ENCODE measurements at places on chromosomes 4 and X.
A peak's percentile ranks its signal among the peaks of the same experiment; 100 is the strongest.

DNA sequence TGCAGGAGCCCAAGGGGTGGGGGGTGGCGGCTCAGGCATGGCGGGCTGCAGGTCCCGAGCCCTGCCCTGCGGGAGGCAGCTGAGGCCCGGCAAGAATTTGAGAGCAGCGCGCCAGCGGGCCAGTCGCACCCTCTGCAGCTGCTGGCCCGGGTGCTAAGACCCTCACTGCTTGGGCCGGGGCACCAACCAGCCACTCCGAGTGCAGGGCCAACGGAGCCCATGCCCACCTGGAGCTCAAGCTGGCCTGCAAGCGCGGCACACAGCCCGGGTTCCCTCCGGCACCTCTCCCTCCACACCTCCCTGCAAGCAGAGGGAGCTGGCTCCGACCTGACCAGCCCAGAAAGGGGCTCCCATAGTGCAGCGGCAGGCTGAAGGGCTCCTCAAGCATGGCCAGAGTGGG lies 758.2 kb upstream of the INTU start:
- no peak for DNase-seq

DNA sequence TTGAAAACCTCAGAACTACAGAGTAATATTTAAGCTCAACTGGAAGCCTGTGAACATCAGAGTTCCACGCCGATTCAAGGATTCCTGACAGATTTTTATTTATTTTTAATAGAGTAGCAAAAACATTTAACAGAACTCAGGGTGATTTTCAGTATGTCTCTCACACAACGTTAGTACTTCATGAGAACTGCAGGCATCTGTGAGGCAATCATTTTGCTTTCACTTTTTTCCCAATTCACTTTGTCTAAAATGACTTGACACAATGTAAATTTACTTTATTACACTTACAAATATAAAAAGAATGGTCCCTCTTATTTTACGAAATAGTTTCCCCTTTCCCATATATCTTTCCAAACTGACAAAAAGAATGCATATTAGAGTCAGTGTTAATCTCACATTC lies 869.5 kb upstream of the EPHA5 start:
- DNase-seq = no peak

GRCh38 chr4:31784558-31784957 lies 1064.4 kb downstream of the PCDH7 start:
- DNase-seq = no peak

GRCh38 chrX:155949098-155949497 lies 48.4 kb upstream of the IL9R start:
- no peak for DNase-seq

DNA sequence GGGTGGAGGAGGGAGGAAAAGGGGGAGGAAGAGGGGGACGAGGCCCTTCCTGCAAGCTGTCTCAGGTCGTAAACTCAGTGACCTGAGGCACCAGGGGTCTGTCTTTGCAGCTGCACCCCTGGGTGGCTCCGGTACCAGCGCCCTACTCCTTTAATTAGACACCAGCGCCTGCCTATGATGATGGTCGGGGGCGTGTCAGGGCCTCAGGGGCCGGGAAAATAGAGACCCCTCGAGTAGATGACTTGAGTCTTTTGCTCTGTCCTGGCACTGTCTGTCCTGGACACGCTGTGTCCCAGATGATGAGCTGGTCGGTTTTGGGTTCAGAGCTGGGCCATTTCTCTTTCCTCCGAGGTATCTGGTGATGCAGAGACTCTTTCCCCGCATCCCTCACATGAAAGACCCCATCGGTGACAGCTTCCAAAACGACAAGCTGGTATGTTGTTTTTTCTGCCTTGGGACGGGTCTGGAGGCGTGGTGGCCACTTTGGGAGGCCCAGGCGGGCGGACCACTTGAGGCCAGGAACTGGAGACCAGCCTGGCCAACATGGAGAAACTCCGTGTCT lies 11.2 kb downstream of the SLC25A6 start:
- no peak for DNase-seq

GRCh38 chr4:132417220-132417619 lies 731.9 kb upstream of the PCDH10 start:
- no peak for DNase-seq

DNA sequence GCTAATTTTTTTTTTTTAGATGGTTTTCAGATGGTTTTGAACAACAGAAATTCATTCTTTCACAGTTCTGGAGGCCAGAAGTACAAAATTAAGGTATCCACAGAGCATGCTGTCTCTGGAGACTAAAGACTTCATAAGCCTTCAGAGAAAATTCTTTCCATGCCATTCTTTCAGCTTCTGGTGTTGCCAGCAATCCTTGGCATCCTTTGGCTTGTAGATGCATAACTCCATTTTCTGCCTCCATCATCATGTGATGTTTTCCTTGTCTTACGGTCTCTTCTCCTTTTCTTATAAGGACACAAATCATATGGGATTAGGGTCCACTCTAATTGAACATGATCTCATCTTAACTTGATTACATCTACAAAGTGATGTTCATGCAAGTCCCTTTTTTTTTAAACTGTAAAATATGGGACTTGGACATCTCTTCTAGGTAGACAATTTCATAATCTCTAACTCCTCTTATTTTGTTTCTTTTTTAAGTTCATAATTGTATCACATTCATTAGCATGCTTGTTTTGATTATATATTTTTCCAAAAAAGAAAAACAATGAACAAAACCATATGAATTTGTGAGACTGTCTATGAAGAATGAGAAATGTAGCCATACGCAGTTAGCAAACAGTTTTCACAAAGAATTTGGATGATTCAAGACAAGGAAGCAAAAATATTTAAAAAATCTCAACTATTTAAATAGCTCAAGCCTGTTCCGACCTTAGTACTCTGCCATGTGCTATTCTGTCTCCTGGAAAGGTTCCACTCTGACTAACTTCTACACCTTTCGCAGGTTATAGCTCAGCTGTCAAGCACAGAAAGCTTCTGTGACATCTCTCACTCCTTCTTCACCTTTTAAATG lies 53.1 kb upstream of the GIMD1 start:
- no peak for DNase-seq

GRCh38 chr4:14294611-14295010 lies 667.1 kb upstream of the BOD1L1 start:
- no peak for DNase-seq

DNA sequence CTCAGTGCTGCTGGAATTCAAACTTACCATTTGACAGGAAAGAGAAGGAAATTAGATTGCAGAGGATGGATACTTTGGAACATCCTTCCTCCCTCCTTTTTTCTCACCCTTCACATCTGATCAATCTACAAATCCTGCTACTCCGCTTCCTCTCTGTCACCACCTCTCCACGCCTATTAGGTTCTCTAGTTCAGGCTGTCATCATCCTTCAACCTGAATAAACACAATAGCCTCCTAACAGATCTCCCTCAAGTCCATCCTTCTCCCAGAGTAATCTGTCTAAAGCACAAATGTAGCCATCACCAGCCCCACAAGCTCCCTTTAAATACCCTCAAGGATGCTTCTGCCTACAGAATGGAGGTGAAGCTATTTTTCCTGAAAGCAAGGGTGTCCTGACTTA lies 20.0 kb upstream of the SLAIN2 start:
- DNase-seq = no peak

- no peak for DNase-seq
These were observed 48.3 kb downstream of the MED28 start for GRCh38 chr4:17662694-17663093.

GRCh38 chr4:25406081-25406692 lies 29.1 kb downstream of the ANAPC4 start:
- no peak for DNase-seq

DNA sequence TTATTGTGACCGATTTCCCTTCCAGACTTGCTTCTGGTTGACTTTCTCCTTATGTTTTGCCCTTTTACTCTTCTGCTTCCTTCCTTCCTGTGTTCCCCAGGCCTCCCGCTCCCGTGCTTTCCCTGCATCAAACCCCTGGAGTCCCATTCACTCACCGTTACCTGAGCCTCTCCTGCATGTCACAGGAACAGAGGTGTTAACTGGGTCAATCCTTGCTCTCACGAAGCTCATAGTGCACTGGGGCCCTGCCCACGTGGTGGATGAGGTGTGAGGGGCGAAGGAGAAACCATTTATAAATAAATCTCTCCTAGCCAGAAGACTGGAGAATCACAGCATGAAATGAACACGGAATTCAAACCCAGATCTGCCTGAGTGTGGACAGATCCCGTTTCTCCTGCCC lies 83.1 kb upstream of the MSX1 start:
- no peak for DNase-seq

GRCh38 chr4:40800064-40800463 lies 50.3 kb downstream of the NSUN7 start:
- DNase-seq = no peak

DNA sequence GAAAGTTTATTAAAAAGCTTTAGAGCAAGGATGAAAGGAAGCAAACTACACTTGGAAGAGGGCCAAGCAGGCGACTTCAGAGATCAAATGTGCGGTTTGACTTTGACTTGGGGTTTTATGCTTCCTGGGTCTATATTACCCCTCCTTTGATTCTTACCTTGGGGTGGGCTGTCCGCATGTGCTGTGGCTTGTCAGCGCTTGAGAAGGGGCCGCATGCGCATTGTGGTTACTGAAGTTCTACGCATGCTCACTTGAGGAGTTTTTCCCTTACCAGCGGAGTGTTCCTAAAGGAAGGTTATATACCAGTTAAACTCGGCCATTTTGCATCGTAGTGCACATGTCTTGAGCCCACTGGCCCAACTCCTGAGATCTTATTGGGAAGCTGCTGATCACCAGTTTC lies 9.9 kb downstream of the ZNF157 start:
- no peak for DNase-seq

DNA sequence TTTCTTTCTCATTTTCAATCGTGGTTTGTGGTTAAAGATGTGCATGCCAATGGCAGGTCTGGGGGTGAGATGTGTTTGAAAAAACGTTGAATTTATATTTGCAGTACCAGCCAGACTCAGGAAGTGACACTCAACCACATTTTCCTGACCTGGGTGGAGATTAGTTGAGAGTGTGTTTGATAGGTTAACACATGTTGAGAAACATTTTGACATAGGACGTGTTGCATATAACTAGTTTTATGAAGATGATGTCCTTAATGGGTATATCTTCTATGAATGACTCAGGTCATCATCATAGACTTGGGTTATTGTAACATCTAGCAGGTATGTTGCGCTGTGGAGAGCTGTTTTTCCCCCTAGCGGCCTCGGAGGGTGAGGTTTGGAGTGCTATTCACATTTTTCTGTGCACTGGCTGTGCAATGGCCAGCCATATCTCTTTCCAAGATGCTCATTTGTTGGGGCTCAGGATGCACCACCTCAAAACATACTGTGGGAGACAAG lies 21.7 kb upstream of the CD38 start:
- DNase-seq = no peak

DNA sequence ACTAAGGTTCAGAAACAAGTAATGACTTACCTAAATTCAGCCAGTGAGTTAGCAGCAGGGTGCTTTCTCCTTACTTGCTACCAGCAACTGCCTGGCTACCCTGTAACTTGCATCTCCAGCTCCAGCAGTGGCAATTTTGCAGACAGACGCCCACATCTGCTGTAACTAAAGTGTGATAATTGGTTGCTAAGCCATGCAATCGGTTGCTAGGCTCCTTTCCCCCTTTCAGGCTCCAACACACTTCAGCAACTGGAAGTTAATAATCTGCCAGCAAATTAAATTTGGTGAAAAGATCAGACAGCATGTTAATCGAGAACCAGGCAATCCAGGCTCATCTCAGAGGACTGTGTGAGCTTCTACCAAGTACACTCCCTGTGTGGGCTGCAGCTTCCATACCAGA lies 24.2 kb upstream of the ARHGEF9 start:
- no peak for DNase-seq

DNA sequence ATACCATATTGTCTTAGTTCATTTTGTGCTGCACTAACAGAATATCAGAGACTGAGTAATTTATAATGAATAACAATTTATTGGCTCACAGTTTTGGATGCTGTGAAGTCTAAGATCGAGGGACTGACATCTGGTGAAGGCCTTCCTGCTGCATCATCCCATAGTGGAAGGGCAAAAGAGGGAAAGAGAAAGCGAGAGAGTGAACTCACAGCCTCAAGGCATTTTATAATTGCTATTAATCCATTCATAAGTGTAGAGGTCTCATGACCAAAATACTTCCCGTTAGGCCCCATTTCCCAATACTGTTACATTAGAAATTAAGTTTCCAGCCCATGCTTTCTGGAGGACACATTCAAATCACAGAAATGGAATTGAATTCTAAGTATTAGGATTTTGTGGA lies 554.4 kb downstream of the TRAM1L1 start:
- DNase-seq = no peak

DNA sequence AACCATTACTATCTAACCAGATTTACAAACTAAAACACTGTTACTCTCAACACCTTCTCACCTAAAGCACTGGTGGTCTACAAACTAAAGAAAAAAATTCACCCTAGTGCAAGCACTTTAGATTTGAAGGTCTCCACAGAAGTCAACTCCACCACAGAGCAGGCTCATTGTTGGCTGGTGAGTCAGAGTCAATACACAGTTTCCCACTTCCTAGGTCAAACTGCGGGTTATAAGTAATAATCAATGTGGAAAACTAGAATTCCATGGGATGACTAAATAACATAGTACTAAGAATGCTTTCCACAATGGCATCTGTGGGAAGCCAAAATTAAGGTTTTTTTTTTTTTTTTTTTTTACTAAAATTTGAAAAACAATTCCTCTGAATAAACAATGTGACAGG lies 191.8 kb downstream of the PDGFC start:
- DNase-seq = no peak

DNA sequence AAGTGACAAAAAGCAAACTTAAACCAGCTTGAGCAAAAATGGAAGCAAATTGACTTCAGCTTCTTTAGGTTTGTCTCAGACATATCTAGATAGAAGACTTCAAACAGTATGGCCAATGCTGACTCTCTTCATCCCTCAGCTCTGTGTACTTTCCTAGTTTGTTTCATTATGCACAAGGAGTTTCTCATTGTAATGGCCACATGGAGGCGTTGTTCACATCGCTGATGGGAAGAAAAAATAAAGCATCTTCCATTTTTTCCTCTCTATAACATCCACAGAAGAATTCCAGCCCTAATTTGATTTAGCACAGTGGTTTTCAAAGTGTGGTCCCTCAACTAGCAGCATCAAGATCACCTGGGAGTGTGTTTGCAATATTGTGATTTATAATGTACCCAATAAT lies 397.5 kb upstream of the PRKX start:
- no peak for DNase-seq

GRCh38 chrX:8783097-8783713 lies 18.0 kb downstream of the FAM9A start:
- no peak for DNase-seq

DNA sequence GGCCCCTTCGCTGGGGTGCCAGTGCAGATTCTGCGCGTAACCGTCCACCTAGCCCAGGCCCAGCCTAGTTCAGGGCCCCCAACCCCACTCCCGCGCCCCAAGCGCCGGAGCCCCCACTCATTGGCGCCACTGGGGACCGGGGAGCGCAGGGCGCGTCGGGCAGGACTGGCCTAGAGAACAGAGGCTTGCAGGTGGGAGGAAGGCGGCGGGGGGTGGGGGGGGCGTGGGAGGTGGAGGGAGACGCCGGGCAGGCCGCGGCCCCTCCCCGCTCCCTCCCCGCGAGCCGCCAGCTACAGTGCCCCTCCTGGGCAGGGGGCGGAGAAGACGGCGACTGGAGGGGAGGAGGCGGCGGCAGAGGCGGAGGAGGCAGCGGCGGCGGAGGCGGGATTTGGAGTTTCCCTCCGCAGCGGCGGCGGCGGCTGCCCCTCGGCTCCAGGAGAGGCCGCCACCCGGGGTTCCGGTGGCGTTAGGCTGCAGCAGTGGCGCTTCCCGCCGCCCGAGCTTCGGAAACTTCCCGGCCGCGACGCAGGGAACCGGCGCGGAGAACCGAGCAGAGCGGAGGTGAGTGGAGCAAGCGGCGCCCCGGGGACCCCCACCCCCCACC lies 4.8 kb upstream of the DUSP9 start:
- DNase-seq = peak; percentile 57

- no peak for DNase-seq
These were observed 885.7 kb upstream of the ADGRL3 start for GRCh38 chr4:60314416-60314815.

Measured in HuH-7.5 (cell line).